Osteocyte (in vitro differentiated cells): ENCODE measurements at places on chromosomes 1 and 21. TPM values are rescaled to one million over a fixed set of nuclear protein-coding genes. Genes with fewer than 3 reads are reported as not detected.

A3GALT2 gene
- 0.35 TPM in 1 of 2 replicates, not detected in the other for total RNA-seq

SEMA4A gene
- total RNA-seq: 1.6 and 1.8 TPM in 2 replicates

TMEM51 gene
- total RNA-seq: 0.81 and 0.86 TPM in 2 replicates

DMRTA2 gene
- total RNA-seq: 0.19 TPM in 1 of 2 replicates, not detected in the other

CLCA4 gene
- not detected in 2 replicates for total RNA-seq

SCMH1 gene
- total RNA-seq: 37.5 and 38.9 TPM in 2 replicates

PHF13 gene
- 24.0 and 28.9 TPM in 2 replicates for total RNA-seq

TNFRSF9 gene
- not detected in 2 replicates for total RNA-seq

PSMG1 gene
- 49.0 and 49.6 TPM in 2 replicates for total RNA-seq

CFAP74 gene
- not detected in 2 replicates for total RNA-seq

CFHR3 gene
- total RNA-seq: 0.42 and 0.54 TPM in 2 replicates

PAX7 gene
- total RNA-seq: not detected in 2 replicates

PPM1J gene
- 0.67 and 1.1 TPM in 2 replicates for total RNA-seq

TMEM82 gene
- not detected in 2 replicates for total RNA-seq

EXO1 gene
- 3.4 and 3.9 TPM in 2 replicates for total RNA-seq

DNA sequence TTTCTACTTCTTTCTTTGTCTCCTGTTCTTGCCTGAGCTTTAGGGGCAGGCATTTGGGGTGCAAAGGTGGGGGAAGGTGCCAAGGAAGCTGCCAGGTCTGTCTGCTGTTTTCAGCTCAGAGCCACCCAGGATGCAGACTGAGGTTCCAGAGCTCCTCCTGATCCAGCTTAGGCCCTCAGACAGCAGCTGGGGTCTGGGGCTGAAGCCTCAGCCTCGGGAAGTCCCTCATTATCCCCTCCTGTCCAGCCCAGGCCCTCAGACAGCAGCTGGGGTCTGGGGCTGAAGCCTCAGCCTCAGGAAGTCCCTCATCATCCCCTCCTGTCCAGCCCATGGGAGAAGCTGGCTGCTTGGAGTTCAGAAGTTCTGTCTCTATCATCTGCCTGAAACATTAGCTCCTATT, 257.7 kb upstream of the CSF3R start:
- H3K4me3 ChIP-seq: no peak overlapping the region
- DNase-seq: no peak

GRCh38 chr21:43318368-43318767, 108.6 kb downstream of the SIK1 start:
- peaks cover 27% of the 10 kb centered on the region for H3K4me1 ChIP-seq
- H3K27me3 ChIP-seq: no peaks in the 10 kb centered on the region
- H3K36me3 ChIP-seq: no peaks in the 10 kb centered on the region
- no peak for DNase-seq
- H3K27ac ChIP-seq: no peak overlapping the region
- H3K4me3 ChIP-seq: no peak overlapping the region

GRCh38 chr1:93031711-93032110, 47.4 kb upstream of the MTF2 start:
- peaks cover 53% of the 10 kb centered on the region for H3K27me3 ChIP-seq
- H3K27ac ChIP-seq: no peak overlapping the region

- no peaks in the 10 kb centered on the region for H3K4me1 ChIP-seq
- H3K36me3 ChIP-seq: no peaks in the 10 kb centered on the region
These were observed 45.1 kb downstream of the GRIK3 start for GRCh38 chr1:36989241-36989640.

GRCh38 chr1:25654109-25654660, 37.6 kb downstream of the MAN1C1 start:
- no peak overlapping the region for H3K4me3 ChIP-seq
- no peak overlapping the region for H3K27ac ChIP-seq
- no peaks in the 10 kb centered on the region for H3K4me1 ChIP-seq
- H3K36me3 ChIP-seq: peaks cover 13% of the 10 kb centered on the region
- H3K27me3 ChIP-seq: no peaks in the 10 kb centered on the region
- peak; percentile 56 for DNase-seq

- no peaks in the 10 kb centered on the region for H3K27me3 ChIP-seq
- DNase-seq: no peak
- no peak overlapping the region for H3K27ac ChIP-seq
- no peaks in the 10 kb centered on the region for H3K4me1 ChIP-seq
- H3K4me3 ChIP-seq: no peak overlapping the region
- H3K36me3 ChIP-seq: no peaks in the 10 kb centered on the region
These were observed 118.6 kb downstream of the PROX1 start for GRCh38 chr1:214106375-214106774.

DNA sequence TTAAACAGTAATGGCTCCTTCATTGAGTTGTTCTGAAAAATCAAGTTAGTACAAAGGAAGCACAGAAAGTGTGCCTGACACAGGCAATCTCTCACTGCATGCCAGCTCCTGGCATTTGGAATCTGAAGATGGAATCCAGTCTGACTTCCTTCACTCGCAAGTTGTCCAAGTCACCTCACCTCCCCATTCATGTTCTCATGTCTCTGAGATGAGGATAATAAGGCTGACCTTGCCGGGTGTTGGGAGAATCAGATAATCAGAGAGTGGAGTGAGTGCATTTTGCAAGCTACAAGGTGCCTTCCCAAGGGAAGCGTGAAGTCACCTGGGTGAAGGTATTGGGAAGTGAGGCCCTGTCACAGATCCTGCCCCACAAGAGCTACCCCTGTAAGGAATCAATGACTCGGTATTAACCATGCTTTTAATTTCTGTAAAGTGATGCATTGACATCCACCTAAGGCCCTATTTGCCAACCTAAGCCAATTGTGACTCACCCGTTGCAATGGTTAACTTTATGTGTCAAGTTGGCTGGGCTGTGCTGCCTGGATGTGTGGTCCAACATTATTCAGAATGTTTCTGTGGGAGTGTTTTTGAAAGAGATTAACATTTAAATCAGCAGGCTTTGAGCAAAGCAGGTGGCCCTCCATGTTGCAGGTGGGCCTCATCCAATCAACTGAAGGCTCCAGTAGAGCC, 62.5 kb upstream of the TARBP1 start:
- no peaks in the 10 kb centered on the region for H3K27me3 ChIP-seq
- H3K36me3 ChIP-seq: no peaks in the 10 kb centered on the region
- H3K4me1 ChIP-seq: peaks cover 32% of the 10 kb centered on the region
- no peak for DNase-seq
- no peak overlapping the region for H3K27ac ChIP-seq
- no peak overlapping the region for H3K4me3 ChIP-seq

DNA sequence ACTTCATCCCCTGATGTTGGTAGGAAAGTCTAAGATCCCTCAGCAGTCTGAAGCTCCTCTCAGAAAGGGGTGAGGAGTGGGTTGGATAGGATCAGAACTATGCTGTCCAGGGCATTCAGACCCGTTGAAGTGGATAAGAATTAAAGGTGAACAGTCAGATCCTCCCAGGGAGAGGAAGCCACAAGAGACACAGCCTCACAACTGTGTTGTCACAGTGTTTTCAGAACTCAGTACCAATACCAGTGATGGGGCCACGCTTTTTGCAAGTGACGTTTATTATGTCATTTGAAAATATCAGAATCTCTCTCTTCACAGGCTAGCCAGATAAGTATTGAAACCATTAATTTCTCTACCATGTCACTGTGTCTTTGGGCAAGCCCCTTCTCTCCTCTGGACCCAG, 15.4 kb upstream of the EPS15 start:
- H3K36me3 ChIP-seq: no peaks in the 10 kb centered on the region
- no peak for DNase-seq
- peaks cover 8% of the 10 kb centered on the region for H3K4me1 ChIP-seq

DNA sequence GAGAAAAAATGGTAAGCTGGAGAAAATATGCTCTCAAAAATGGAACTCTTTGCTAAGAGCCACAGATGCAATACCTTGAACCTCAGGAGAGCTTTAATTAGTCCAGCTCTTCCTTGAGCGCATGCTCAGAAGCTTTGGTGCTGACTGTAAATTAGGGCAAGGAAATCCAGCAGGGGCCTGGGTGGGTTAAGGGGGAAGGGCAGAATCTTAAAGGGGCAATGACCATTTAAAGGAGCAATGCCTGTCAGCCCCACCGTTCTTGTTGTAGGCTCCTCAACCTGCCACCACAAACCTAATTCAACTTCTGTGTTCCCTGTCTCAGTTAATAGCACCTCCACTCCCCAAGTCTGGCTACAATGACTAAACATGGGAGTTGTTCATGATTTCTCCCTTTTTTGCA, 6.8 kb upstream of the SLC22A15 start:
- DNase-seq: no peak
- peaks cover 44% of the 10 kb centered on the region for H3K27me3 ChIP-seq
- no peak overlapping the region for H3K27ac ChIP-seq

- peaks cover 1% of the 10 kb centered on the region for H3K4me1 ChIP-seq
- H3K36me3 ChIP-seq: no peaks in the 10 kb centered on the region
- no peak overlapping the region for H3K27ac ChIP-seq
- no peak overlapping the region for H3K4me3 ChIP-seq
- no peaks in the 10 kb centered on the region for H3K27me3 ChIP-seq
- no peak for DNase-seq
These were observed 132.4 kb downstream of the DSCAM start for GRCh38 chr21:40714536-40714935.

GRCh38 chr1:80987824-80988223, 812.9 kb upstream of the ADGRL2 start:
- no peaks in the 10 kb centered on the region for H3K36me3 ChIP-seq
- H3K4me3 ChIP-seq: no peak overlapping the region
- no peak for DNase-seq
- no peak overlapping the region for H3K27ac ChIP-seq
- H3K4me1 ChIP-seq: peaks cover 12% of the 10 kb centered on the region

- no peaks in the 10 kb centered on the region for H3K36me3 ChIP-seq
- no peaks in the 10 kb centered on the region for H3K4me1 ChIP-seq
- H3K27ac ChIP-seq: no peak overlapping the region
- peaks cover 4% of the 10 kb centered on the region for H3K27me3 ChIP-seq
These were observed 1388.1 kb downstream of the AMY1C start for GRCh38 chr1:105137543-105138457.

GRCh38 chr1:29900712-29901111, 664.4 kb downstream of the PTPRU start:
- no peaks in the 10 kb centered on the region for H3K4me1 ChIP-seq
- H3K36me3 ChIP-seq: no peaks in the 10 kb centered on the region
- no peak for DNase-seq
- H3K27ac ChIP-seq: no peak overlapping the region
- H3K27me3 ChIP-seq: peaks cover 9% of the 10 kb centered on the region
- H3K4me3 ChIP-seq: no peak overlapping the region

- no peak overlapping the region for H3K4me3 ChIP-seq
- no peak overlapping the region for H3K27ac ChIP-seq
- no peaks in the 10 kb centered on the region for H3K4me1 ChIP-seq
These were observed 65.1 kb upstream of the TTC34 start for GRCh38 chr1:2866422-2867086.

- H3K27me3 ChIP-seq: no peaks in the 10 kb centered on the region
- peaks cover 31% of the 10 kb centered on the region for H3K4me1 ChIP-seq
- H3K27ac ChIP-seq: no peak overlapping the region
- H3K36me3 ChIP-seq: peaks cover 13% of the 10 kb centered on the region
These were observed 16.4 kb downstream of the ATP5PO start for GRCh38 chr21:33899199-33899598.

- peaks cover 16% of the 10 kb centered on the region for H3K27me3 ChIP-seq
- no peak overlapping the region for H3K27ac ChIP-seq
- H3K4me1 ChIP-seq: peaks cover 10% of the 10 kb centered on the region
- no peak overlapping the region for H3K4me3 ChIP-seq
- DNase-seq: no peak
- no peaks in the 10 kb centered on the region for H3K36me3 ChIP-seq
These were observed 27.9 kb downstream of the CDCP2 start for GRCh38 chr1:54124906-54125305.

GRCh38 chr1:63898428-63899196, 124.8 kb downstream of the ROR1 start:
- H3K27me3 ChIP-seq: no peaks in the 10 kb centered on the region
- no peak for DNase-seq
- no peaks in the 10 kb centered on the region for H3K4me1 ChIP-seq
- no peaks in the 10 kb centered on the region for H3K36me3 ChIP-seq

DNA sequence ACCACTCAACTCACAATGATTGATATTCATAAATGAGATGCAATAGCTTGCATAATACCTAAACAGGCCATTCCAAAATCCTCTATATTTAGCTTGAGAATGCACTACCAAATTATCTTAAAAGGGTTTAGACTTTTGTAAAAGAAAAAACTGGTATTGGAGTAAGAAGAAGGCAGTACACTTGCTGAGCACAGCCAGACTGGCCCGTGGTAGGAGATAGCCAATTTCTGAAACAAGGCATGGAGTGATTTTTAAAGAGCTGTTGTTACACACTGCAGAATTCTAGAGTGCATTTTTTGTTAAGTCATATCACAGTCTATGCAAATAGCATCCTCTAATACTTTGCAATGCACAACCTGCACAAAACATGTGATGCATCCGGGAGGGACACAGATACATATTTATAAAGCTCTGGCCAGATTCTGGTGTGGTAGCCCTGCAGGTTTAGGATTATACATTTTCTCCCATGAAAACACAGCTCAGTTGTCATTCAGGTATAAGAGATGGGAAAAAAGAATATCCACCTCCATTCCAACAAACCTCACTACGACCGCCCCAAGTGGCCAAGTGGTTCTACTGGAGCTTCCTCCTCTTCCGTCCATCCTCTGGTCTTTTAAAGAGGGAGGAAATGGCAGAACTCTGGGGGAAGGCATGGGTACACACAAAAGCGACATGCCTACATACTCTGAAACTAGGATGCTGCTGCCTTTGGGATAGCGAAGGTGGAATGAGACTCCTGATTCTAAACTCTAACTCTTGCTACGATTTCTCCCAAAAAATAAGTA, 40.8 kb downstream of the BCAR3 start:
- H3K27ac ChIP-seq: peak overlapping the region; percentile 78
- no peaks in the 10 kb centered on the region for H3K27me3 ChIP-seq

- DNase-seq: no peak
- peaks cover 8% of the 10 kb centered on the region for H3K4me1 ChIP-seq
- no peak overlapping the region for H3K27ac ChIP-seq
- peaks cover 4% of the 10 kb centered on the region for H3K27me3 ChIP-seq
- H3K36me3 ChIP-seq: no peaks in the 10 kb centered on the region
- H3K4me3 ChIP-seq: no peak overlapping the region
These were observed 11.7 kb downstream of the SPOCD1 start for GRCh38 chr1:31804098-31804497.

DNA sequence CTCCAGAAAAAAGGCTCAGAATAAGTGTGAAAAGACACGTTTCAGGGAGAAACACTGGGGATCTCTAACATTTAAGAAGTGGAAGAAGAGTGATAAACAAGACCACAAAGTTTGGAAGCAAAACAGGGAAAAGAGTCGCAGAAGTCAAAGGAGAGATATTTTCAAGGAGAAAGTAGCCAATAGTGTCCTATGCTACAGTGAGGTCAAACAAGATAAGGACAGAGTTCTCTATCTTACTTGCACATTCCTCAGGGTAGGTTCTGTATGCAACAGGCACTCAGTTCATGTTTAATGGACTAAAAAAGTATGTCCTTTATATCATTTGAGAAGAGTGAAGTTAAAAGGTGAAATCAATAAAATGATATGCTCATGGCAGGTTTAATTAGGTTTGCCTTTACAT, 13.8 kb upstream of the EDEM3 start:
- no peak overlapping the region for H3K27ac ChIP-seq
- DNase-seq: no peak
- peaks cover 37% of the 10 kb centered on the region for H3K27me3 ChIP-seq
- H3K4me3 ChIP-seq: no peak overlapping the region
- no peaks in the 10 kb centered on the region for H3K36me3 ChIP-seq

- H3K36me3 ChIP-seq: no peaks in the 10 kb centered on the region
- no peak for DNase-seq
- H3K4me3 ChIP-seq: no peak overlapping the region
- peaks cover 3% of the 10 kb centered on the region for H3K4me1 ChIP-seq
- no peaks in the 10 kb centered on the region for H3K27me3 ChIP-seq
These were observed 67.9 kb upstream of the APOBEC4 start for GRCh38 chr1:183721041-183721440.

GRCh38 chr21:46366091-46366490, 42.1 kb downstream of the PCNT start:
- no peak overlapping the region for H3K4me3 ChIP-seq
- peaks cover 29% of the 10 kb centered on the region for H3K36me3 ChIP-seq
- H3K27ac ChIP-seq: no peak overlapping the region
- no peak for DNase-seq
